Stimulated activated CD4-positive, alpha-beta T cell treated with anti-CD3 and anti-CD28 coated beads, TNF-alpha, amount 100 ng/mL, for 1 hour (primary cell): ENCODE measurements at places on chromosomes 5 and 9.

GRCh38 chr9:89522959-89523285 lies 25.0 kb upstream of the SEMA4D start:
- no peak for DNase-seq

DNA sequence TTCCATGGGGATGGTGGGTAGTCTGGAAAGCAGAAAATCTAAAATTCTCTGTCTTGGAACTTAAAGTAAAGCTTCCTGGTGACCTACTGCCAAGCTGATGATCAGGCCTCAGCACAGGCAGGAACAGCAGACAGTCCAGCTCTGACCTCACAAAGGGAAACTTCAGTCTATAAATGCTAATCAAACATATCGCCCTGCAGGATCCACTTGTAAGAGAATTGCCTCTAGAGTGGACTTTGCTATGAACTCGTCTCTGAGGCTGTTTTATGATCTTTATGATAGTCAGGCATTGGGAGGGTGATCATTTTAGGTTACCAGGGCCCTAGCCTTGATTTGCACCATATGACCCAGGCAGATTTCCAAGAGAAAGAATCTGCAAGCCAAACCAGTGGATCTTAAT lies 67.6 kb upstream of the SELENOP start:
- DNase-seq = no peak

- DNase-seq = no peak
Observed at GRCh38 chr9:18520416-18521047, 46.6 kb downstream of the ADAMTSL1 start.

DNA sequence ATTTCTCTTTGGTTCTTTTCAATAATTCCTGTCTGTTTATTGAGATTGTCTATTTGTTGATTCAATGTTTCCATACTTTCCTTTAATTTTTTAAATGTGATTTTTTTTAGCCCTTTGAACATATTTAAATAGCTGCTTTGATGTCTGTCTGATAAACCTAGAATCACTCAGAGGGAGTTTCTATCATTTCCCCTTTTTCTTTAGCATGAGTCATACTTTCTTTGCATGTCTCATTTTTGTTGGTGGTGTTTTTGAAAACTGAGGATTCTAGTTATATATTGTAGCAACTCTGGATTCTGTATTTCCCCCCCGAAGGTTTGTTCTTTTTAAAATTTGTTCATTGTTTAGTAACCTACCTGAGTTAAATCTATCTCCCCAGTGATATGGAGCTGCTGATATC lies 24.2 kb upstream of the ZNF618 start:
- no peak for DNase-seq

DNA sequence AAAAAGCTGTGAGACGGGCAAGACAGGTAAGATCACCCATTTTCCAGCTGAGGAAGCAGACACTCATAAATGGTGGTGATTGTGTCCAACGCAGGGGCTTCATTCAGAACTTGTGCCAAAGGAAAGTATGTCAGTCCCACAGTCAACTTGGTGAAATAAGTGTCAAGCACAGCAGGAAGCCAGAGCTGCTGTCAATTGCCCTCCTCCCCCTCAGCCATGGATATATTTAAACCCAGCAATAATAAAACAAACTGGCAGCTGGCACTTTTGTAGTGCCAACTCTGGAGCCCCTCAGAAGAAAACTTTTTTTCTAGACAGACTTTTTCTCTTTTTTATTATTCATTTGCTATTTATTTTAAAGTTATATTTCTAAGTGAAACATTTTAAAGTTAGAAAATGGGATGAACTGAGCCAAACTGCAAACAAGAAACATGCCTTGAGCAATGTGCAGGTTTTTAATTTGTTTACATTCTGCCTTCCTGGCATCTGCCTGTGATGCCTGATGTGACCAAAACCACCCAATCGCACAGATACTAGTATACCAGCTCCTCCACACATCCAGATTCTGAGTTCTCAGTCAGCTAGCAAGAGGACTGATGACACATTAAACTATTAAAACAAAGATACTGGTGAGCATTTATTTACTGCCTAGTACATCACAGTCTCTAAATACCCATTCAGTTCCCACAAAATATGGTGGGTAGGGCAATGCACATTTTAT lies 17.0 kb downstream of the DMAC1 start:
- no peak for DNase-seq

- DNase-seq = no peak
Observed at GRCh38 chr5:11801061-11801460, 103.2 kb downstream of the CTNND2 start.
